ENCODE measurements at places on chromosomes 3 and 15. TPM values are rescaled to one million over a fixed set of nuclear protein-coding genes. Genes with fewer than 3 reads are reported as not detected.

The CHRM5 gene
- not detected for total RNA-seq

DNA sequence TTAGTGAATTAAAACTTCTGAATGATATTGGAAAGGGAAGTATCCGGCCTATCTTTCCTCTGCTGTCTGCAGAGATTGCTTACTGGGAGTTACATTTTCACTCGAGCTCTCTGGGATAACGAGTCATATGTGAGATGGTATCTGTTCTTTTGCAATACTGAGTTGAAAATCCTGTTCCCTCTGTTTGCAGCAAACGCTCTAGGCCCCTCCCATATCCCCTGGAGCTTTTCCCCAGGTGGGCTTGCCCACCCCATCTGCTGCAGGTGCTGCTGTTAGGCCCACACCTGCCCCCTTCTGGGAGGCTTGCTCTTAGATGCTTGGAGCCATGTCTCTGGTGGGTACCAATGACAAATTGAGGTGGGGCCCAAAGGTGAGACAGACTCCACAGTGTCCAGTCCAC, 42.7 kb upstream of the MTMR10 start:
- no peaks in the 10 kb centered on the region for H3K27me3 ChIP-seq
- H3K4me3 ChIP-seq = no peak overlapping the region
- no peaks in the 10 kb centered on the region for H3K36me3 ChIP-seq
- peaks cover 36% of the 10 kb centered on the region for H3K4me1 ChIP-seq
- DNase-seq = no peak

- peaks cover 3% of the 10 kb centered on the region for H3K27me3 ChIP-seq
- H3K4me1 ChIP-seq = no peaks in the 10 kb centered on the region
- H3K27ac ChIP-seq = no peak overlapping the region
- no peaks in the 10 kb centered on the region for H3K36me3 ChIP-seq
Observed at GRCh38 chr3:130117933-130118332, 36.3 kb downstream of the ALG1L2 start.

GRCh38 chr3:170631755-170632488, 46.0 kb upstream of the SLC7A14 start:
- no peaks in the 10 kb centered on the region for H3K36me3 ChIP-seq
- H3K4me3 ChIP-seq = no peak overlapping the region
- no peak for DNase-seq

DNA sequence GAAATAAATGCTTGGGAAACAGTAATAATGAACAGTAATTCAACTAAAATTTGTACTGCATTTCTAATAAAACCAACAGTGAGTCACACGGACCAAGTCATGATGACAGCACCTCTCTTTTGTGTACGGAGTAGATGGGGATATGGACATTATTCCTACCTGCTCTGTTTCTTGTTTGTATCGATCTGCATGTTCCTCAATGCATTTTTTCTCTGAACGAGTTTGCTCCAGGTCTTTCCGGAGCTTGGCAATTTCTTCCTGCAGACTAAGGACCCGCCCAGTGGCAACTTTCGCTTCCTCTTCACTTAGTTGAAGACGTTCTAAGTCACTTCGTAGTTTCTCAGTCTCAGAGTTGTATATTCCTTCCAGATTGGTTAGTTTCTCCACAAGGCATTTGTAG, 74.4 kb upstream of the MYO5C start:
- H3K4me1 ChIP-seq = no peaks in the 10 kb centered on the region
- DNase-seq = no peak
- no peak overlapping the region for H3K4me3 ChIP-seq

- DNase-seq = no peak
- no peaks in the 10 kb centered on the region for H3K27me3 ChIP-seq
- H3K4me3 ChIP-seq = no peak overlapping the region
- no peak overlapping the region for H3K27ac ChIP-seq
Observed at GRCh38 chr3:31185062-31185357, 290.5 kb upstream of the GADL1 start.

The PLA2G4D gene
- not detected for total RNA-seq

The CELSR3 gene
- 0.71 TPM for total RNA-seq

DNA sequence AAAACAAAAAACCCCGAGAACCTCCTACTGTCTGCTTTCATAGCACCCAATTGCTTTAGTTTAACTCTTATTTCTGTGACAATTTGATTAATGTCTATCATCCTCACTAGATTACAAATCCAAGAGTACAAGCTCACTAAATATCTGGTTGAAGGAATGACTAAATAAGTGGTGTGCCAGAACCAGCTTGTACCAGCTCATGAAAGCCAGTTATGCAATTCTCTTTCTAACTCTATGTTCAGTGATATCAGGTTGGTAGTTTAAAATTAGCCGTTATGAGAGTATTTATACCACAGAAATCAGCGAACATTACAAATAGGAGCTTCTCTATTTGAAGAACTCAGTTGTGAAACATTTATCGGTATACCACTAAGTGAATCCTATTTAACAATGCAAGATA, 137.2 kb upstream of the MITF start:
- no peaks in the 10 kb centered on the region for H3K4me1 ChIP-seq
- no peak overlapping the region for H3K4me3 ChIP-seq
- no peaks in the 10 kb centered on the region for H3K36me3 ChIP-seq
- no peak overlapping the region for H3K27ac ChIP-seq

DNA sequence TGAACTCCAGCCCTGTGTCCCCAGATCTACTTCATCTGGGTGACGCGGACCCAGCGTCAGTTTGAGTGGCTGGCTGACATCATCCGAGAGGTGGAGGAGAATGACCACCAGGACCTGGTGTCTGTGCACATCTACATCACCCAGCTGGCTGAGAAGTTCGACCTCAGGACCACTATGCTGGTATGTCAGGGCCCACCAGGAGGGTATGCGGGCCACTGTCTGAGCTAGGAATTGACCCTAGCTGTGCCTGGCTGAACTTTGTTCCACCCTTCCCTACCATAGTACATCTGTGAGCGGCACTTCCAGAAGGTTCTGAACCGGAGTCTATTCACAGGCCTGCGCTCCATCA, 24.3 kb downstream of the SHF start:
- DNase-seq = no peak
- H3K36me3 ChIP-seq = no peaks in the 10 kb centered on the region
- H3K4me3 ChIP-seq = no peak overlapping the region
- peaks cover 3% of the 10 kb centered on the region for H3K4me1 ChIP-seq
- H3K27me3 ChIP-seq = no peaks in the 10 kb centered on the region

DNA sequence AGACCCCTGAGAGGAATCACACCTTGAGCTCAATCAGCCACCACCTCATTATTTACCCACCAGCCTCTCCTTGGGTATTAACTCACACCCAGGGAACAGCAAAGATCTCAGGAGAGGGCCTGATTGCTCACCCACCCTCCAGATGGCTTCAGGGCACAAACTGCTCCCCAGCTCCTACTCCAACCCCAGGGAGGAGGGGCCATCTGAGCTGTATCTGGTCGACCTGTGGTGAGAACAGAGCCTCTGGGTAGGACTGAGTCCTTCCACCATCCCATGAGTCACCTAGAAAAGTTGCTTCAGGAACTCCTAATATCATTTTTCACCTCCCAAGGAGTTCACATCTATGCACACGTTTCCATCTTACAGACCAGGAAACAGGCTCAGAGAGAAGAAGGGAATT, 44.8 kb upstream of the HES1 start:
- H3K36me3 ChIP-seq = no peaks in the 10 kb centered on the region
- H3K27me3 ChIP-seq = no peaks in the 10 kb centered on the region
- peaks cover 30% of the 10 kb centered on the region for H3K4me1 ChIP-seq
- DNase-seq = no peak
- H3K4me3 ChIP-seq = no peak overlapping the region

The SCAANT1 gene
- total RNA-seq = not detected

DNA sequence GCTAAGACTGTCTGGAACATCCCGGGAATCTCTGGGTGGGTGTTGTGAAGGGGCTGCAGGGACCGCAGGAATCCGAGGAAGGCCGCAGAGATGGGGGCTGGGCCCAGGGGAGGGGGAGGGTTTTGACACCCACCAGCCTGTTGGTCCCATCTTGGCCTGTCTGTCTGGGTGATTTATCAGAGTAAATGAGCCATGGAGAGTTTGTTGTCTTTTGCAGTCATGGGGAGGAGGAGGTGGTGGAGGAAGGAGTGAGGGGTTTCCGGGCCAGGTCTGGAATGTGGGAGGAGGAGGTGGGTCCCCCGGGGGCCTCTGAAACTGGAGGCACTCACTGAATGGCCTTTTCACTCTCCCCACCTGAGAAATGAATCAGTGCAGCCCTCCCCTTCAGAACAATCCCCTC, 11.5 kb downstream of the SEMA3F start:
- peaks cover 6% of the 10 kb centered on the region for H3K36me3 ChIP-seq
- H3K27me3 ChIP-seq = no peaks in the 10 kb centered on the region
- H3K4me3 ChIP-seq = peak overlapping the region; percentile 12
- no peak for DNase-seq

The DGKG gene
- not detected for total RNA-seq

DNA sequence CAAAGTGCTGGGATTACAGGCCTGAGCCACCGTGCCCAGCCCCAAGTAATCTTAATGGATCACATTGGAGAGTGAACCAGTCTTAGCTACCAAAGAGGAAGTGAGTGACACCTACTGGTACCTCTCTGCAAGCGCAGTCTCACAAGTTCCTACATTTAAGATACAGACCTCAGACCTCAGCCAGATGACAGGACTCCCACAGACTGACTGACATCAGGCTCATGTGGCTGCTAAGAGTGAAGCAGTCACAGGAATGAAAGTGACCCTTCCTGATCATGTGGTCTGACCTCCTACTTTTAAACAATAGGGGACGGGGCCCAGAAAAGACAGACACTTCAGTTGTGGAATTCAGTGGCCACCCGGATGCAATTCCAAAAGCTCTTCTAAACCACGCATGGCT, 36.3 kb upstream of the GNB5 start:
- no peak overlapping the region for H3K4me3 ChIP-seq
- H3K27me3 ChIP-seq = no peaks in the 10 kb centered on the region
- H3K36me3 ChIP-seq = no peaks in the 10 kb centered on the region

- H3K4me3 ChIP-seq = no peak overlapping the region
- no peak for DNase-seq
- no peaks in the 10 kb centered on the region for H3K27me3 ChIP-seq
- no peaks in the 10 kb centered on the region for H3K36me3 ChIP-seq
Observed at GRCh38 chr3:87996882-87997281, 61.9 kb downstream of the CGGBP1 start.

DNA sequence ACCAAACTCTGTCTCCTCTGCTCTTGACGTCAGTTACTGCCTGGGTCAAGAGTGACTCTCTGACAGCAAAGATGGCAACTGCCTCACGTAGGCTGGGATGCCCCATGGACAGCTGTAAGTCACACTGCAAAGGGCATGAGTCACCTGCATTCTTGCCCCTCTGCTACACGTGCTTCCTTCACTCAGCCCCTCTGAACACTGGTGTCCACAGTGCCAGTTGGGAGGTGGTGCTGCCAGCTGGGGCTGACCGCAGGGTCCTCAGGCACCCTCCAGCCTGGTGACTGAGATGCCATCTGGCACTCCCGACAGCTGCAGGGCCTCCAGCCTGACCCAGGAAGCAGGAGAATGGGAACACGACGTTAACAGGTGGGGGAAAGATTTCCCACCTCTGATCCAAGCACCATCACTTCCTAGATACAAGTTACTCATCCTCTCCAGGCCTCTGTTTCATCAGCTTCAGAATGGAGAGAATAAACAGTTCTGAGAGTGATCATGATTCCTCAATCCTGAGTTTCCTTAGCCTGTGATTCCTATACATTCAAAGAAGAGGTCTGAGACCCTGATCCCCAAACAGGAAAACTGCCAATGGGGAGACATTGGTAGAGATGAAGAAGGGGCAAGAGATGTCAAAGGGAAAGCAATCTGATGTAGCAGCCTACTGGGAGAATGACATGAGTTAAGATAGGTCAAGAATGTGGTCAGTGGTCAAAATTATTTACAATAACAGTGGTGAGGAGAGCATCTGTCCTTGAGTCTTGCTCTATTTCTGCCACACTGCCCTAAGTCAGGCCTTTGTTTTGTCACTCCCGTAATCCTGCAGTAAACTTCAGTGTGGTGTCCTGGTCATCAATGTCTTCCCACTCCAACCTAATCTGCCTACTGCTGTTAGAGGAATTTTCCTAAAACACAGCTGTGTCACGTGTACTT, 86.1 kb upstream of the BCL6 start:
- no peak overlapping the region for H3K27ac ChIP-seq
- H3K4me1 ChIP-seq = no peaks in the 10 kb centered on the region
- no peak overlapping the region for H3K4me3 ChIP-seq
- H3K36me3 ChIP-seq = no peaks in the 10 kb centered on the region
- no peak for DNase-seq

- no peak overlapping the region for H3K27ac ChIP-seq
- DNase-seq = no peak
- peaks cover 45% of the 10 kb centered on the region for H3K36me3 ChIP-seq
- H3K4me3 ChIP-seq = no peak overlapping the region
- H3K4me1 ChIP-seq = peaks cover 8% of the 10 kb centered on the region
Observed at GRCh38 chr3:134353831-134354611, 20.2 kb downstream of the AMOTL2 start.

The SLC15A2 gene
- 0.60 TPM for total RNA-seq

GRCh38 chr3:1908651-1909445, 189.8 kb upstream of the CNTN4 start:
- no peaks in the 10 kb centered on the region for H3K27me3 ChIP-seq
- H3K4me3 ChIP-seq = no peak overlapping the region
- H3K27ac ChIP-seq = no peak overlapping the region
- H3K4me1 ChIP-seq = no peaks in the 10 kb centered on the region
- no peaks in the 10 kb centered on the region for H3K36me3 ChIP-seq

The GOLGA8R gene
- total RNA-seq = 2.2 TPM

GRCh38 chr3:132016061-132017041, 18.5 kb downstream of the CPNE4 start:
- no peak for DNase-seq
- no peaks in the 10 kb centered on the region for H3K36me3 ChIP-seq
- H3K27me3 ChIP-seq = no peaks in the 10 kb centered on the region
- no peak overlapping the region for H3K4me3 ChIP-seq

- H3K36me3 ChIP-seq = no peaks in the 10 kb centered on the region
- H3K27ac ChIP-seq = no peak overlapping the region
- H3K4me3 ChIP-seq = no peak overlapping the region
- DNase-seq = no peak
Observed at GRCh38 chr3:67312155-67312554, 314.0 kb downstream of the KBTBD8 start.

DNA sequence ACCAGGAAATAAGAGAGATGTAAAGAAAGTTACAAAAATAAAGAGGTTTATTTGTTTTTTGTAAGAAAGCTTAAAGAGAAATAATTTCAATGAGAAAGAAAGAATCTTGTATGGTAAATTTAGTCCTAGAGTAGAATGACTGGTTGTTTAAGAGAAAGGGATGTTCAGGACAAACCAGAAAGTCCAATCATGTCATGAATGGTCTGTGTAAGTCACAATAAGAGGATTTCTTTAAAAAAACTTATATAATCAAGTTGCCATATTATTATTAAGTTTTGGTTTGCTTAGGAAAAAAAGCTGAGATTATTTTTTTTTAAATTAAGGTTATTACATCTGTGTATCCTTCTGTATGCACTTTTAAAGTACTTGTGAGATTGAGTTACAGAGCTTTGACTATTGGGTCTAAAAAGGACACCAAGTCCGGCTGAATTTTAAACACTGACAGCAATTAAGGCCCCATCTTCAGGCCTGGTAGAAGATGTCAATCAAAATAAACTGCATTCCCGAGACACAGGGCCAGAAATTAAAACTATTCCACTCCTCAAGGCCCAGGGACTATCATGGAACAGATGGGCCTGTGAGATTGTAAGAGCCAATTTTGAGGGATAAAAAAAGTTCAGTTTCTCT, 12.2 kb downstream of the ERICH6 start:
- no peaks in the 10 kb centered on the region for H3K4me1 ChIP-seq
- H3K4me3 ChIP-seq = no peak overlapping the region
- H3K27ac ChIP-seq = no peak overlapping the region
- H3K27me3 ChIP-seq = no peaks in the 10 kb centered on the region
- DNase-seq = no peak
- no peaks in the 10 kb centered on the region for H3K36me3 ChIP-seq

The OTOL1 gene
- total RNA-seq = not detected

Measured in endothelial cell of umbilical vein (primary cell).